ENCODE measurements at places on chromosomes 7 and 10.

DNA sequence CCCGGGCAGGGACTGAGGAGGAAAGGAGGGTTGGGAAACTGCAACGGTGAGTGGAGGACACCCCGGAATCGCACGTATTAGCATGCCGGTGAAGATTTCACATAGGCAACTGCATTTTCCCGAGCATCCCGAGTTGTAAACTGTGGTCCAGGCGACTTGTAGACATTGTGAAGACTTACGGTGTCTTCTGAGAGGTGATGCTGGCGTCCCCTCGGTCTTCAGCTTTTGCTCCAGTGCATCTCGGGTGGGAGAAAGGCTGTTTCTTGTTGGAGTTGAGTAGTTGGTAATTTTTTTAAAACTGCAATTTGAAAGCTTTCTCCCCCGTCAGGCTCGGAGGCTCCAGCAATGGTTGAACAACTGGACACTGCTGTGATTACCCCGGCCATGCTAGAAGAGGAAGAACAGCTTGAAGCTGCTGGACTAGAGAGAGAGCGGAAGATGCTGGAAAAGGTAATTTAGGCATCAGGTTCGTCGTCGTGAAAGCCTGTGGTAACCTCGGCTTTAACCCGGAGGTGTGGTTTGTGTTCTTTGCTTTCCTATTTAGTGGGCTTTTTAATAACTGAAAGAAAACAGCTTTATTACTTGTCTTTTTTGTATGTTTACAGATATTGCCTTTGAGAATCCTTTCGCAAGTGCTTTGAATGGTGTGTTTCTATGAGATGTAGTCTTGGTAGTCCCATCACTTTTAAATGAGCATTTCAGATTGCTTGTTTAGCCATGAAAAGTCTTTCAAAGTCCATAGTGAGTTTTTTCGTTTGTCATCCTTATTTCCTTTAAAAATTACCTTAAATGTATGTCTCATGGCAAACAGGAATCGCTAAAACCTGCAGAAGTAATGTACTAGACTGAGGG is 687 bp downstream of the HELLS start:
- DNase-seq, result peak; percentile 28

GRCh38 chr7:91288208-91288824 is 24.1 kb downstream of the FZD1 start:
- DNase-seq, result no peak

GRCh38 chr10:96216775-96217174 is 54.6 kb downstream of the BLNK start:
- DNase-seq, result no peak

DNA sequence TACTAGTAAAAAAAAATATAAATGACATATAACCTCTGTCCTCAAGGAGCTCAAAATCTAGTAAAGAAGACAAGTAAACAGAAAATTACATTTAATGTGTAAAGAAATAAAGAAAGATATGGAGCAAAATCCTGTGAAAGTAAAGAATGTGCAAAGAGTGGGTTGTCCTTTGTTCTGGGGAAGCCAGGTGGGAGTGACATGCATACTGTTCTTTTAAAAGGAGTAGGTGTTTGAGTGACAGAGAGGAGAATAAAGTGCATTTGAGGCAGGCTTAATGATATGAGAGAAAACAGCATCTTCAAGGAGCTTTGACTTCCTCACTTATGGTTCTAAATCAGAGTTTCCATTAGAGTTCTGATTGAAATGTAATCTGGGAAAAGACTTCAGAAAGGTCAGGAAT is 22.0 kb downstream of the OR6V1 start:
- DNase-seq, result no peak

GRCh38 chr7:72403458-72404076 is 8.6 kb downstream of the CALN1 start:
- no peak for DNase-seq

- no peak for DNase-seq
Observed at GRCh38 chr7:139658296-139658695, 119.5 kb downstream of the HIPK2 start.

DNA sequence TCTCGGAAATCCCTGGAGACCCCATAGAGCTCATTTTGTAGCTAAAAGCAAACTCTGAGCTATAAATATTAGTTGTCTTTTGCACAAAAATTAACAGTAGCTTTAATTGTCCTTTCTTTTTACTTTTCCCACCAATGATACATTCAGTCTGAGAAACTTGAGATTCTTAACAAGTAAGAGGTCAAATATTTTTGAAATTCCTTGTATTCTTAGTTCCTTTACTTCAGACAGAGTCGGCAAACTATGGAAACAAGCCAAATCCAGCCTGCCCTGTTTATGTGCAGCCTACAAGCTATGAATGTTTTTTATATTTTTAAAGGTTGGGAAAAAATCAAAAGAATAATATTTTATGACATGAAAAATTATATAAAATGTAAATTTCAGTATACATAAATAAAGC is 146.6 kb downstream of the CTNNA3 start:
- DNase-seq, result no peak

GRCh38 chr10:34539533-34540315 is 275.4 kb downstream of the PARD3 start:
- DNase-seq, result no peak

- DNase-seq, result no peak
Observed at GRCh38 chr7:22049766-22050500, 104.2 kb upstream of the CDCA7L start.

GRCh38 chr10:96501985-96502384 is 11.7 kb downstream of the TLL2 start:
- no peak for DNase-seq
